ENCODE measurements at places on chromosomes 2 and 18.

DNA sequence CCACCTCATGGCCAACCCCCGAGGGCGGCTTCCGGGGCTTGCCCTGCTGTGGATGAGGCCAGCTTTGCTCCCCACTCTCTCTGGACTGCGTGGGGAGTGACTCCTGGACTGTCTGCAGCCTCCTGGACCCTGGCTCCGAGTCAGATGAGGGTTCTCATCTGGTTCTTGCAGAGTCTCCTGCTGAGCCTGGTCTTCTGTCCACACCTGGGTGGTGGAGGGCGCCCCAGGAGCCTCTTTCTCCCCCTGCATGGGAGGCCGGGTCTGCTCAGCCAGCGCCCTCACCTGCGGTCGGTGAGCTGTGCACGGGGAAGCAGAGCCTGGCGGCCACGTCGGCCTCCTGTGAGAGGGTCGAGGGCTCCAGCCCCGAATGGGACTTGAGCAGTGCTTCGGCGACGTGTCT, 78.3 kb downstream of the RTP5 start:
- DNase-seq: no peak

DNA sequence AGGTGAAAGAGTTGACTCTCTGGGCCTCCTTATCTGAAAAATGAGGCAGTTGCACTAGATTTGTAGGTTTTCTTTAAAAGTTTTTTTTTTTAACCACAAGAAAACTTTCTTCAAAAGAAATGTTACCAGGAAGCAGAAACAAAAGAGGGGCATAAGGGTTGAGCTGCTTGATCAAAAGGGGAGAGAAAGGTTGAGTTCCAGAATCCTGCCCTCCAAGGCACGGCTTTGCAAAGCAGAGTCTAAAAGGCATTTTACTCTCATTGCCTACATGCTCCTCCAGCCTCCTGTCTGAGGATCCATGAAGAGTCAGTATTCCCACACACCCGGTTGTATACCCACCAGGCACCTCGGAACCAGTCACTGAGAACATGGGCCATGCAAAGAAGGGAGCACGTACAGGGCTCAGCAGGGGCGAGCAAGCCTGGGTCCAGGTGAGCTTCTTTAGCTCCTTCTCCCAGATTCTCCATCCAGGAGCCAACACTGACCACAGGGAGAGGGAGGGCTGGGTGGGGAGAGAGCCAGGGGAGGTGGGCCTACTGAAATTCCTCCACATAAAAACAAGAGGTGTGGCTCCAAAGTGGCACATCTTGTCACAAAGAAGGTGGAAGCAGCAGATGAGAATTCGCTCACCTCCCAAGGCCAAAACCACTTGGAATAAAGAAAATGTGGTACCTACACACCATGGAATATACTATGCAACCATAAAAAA, 116.0 kb upstream of the EPC2 start:
- DNase-seq: no peak

- DNase-seq: no peak
These were observed 100.2 kb upstream of the CDC42EP3 start for GRCh38 chr2:37771600-37772088.

GRCh38 chr18:74957588-74958224, 251.2 kb downstream of the PTGR3 start:
- DNase-seq: no peak

DNA sequence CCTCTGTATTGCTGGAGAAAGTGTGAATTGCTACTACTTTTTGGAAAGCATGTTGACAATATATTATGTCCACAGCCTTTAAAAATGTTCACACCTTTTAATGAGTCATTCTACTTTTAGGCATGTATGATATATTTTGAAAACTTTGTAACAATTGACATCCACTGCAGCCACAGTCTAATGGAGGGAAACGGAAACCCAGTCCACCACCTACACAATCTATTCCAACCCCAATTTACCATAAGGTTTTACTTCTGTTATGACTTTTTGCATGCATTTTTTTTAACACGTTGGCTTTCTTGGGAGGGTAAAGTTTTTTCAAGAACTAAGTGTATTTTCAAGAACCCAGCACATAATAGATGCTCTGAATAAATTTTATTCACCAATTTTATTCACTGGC, 38.5 kb upstream of the ATP8B1 start:
- DNase-seq: no peak

- no peak for DNase-seq
These were observed 51.6 kb downstream of the DPP4 start for GRCh38 chr2:162022290-162022945.

DNA sequence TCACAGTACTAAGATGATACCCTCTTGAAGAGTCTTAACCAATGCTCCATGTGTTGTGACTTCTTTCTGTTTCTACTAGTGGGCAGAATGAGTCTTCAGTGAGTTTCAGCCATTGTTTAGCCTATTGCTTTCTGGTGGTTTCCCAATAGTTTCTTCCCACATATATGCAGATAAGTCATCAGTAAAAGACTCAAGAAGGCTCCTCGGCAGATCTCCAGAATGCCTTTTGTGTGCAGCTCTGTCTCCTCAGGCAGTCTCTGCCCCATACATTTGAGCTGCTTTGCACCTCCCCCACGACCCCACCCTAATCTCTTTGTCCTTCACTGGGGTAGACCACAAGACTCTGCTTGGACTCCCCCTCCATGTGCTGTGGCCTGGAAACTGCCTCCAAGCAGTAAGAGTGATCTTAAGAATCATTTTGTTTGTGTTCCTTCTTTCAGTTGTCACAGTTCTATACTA, 71.6 kb upstream of the CHRNA1 start:
- DNase-seq: no peak
